ENCODE measurements at places on chromosomes 16 and 17. TPM values are rescaled to one million over a fixed set of nuclear protein-coding genes. Genes with fewer than 3 reads are reported as not detected.

COPRS gene
- 87.4 TPM for total RNA-seq

RANBP10 gene
- total RNA-seq = 7.1 TPM

COQ7 gene
- 14.3 TPM for total RNA-seq

HASPIN gene
- 4.1 TPM for total RNA-seq

HS3ST3A1 gene
- 36.3 TPM for total RNA-seq

SMIM36 gene
- total RNA-seq = not detected

PRCD gene
- total RNA-seq = 1.2 TPM

IGSF6 gene
- not detected for total RNA-seq

CALCOCO2 gene
- 62.7 TPM for total RNA-seq

SLC38A8 gene
- total RNA-seq = not detected

NPW gene
- total RNA-seq = 0.65 TPM

HNF1B gene
- not detected for total RNA-seq

KCNH6 gene
- total RNA-seq = not detected

CORO1A gene
- total RNA-seq = 0.59 TPM

ADORA2B gene
- 18.4 TPM for total RNA-seq

SLC16A5 gene
- total RNA-seq = 12.3 TPM

All from smooth muscle cell of the umbilical artery (primary cell).